ENCODE measurements at places on chromosomes 16 and 17.

DNA sequence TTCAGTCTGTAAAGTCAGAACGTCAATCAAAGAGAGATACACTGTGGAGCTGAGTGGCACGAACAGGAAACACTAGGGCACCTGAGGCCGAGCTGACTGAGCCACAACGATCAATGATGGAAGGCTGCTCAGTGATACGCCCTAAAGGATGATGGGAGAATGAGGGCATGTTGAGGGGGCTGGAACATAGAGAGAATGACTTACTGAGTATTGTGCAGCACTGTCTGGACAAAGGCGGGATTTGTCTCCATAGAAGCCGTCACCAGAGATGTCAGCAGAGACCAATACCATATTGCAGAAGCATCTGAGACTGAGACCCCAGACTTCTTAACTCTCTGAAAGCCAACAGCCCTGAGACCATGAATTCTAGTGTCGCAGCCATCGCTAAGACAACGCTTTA, 33.4 kb downstream of the ZZEF1 start:
- peak; percentile 16 for DNase-seq

GRCh38 chr16:6861135-6861814, 471.4 kb upstream of the RBFOX1 start:
- DNase-seq = no peak

- no peak for DNase-seq
These were observed 1.4 kb downstream of the YPEL2 start for GRCh38 chr17:59332749-59333377.

GRCh38 chr17:38874505-38875400, 4.9 kb downstream of the LASP1 start:
- peak; percentile 30 for DNase-seq

DNA sequence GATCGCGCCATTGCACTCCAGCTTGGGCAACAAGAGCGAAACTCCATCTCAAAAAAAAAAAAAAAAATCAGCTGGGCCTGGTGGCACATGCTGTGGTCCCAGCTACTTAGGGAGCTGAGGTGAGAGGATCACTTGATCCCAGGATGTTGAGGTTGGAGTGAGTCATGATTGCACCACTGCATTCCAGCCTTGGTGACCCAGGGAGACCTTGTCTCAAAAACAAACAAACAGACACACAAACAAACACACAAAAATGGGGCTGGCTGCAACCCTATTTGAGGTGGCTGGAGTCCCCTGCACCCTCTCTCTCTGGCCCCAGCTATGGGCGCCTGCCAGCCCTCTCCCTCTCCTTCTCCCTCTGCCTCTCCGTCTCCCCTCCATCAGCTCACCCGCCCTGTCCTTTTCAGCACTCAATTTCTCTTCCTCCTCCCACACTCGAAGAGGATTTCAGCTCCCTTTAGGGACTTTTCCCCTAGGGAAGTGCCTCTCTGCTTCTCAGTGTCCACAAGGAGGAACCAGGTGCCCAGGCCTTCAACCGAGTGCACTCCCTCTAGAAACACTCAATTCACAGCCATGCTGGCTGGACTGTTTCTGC, 17.5 kb upstream of the TFAP4 start:
- DNase-seq = no peak

GRCh38 chr17:7351665-7352502, at the start of gene KCTD11:
KCTD11 (plus strand) TSS chr17:7352162.
- DNase-seq = peak; percentile 76

DNA sequence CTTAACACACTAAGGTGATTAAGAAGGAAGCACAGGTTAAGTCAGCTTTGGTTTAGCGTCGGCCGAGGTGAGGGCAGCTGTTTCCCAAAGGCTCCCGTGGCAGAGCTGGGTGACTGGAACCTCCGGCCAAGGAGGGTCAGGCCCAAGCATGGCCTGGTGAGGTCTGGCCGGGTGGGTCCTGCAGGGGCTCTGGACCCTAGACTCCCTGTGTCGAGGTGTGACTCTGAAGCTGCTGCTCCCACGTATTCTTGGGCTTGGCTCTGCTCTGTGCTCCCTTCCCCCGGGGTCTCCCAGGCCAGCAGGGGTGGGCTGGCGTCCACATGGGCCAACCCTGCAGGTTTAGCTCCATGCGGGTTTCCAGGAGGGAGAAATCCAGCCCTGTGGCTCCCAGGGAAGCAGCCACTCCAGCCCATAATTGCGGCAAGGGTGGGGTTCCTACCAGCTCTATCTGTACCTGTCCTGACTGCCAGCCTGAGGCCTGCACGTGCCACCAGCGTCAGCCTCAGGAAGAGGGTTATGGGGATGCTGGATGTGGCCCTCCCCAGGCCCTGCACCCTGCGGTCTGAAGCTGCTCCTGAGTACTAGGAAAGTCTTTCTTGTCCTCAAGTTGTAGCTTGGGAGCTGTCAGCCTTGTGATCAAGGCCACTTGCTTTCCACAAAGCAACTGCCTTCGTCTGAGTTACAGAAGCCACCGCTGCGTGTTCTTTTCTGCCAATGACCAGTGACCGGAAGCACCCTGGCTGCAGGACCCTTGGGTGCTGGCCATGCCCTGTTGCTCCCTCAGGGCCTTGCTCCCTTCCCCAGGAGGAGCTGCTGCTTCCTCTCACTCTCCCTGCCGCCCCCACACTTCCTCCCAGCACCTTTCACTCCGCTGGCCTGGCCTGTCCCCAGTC, 4.8 kb downstream of the CDK5R1 start:
- no peak for DNase-seq

DNA sequence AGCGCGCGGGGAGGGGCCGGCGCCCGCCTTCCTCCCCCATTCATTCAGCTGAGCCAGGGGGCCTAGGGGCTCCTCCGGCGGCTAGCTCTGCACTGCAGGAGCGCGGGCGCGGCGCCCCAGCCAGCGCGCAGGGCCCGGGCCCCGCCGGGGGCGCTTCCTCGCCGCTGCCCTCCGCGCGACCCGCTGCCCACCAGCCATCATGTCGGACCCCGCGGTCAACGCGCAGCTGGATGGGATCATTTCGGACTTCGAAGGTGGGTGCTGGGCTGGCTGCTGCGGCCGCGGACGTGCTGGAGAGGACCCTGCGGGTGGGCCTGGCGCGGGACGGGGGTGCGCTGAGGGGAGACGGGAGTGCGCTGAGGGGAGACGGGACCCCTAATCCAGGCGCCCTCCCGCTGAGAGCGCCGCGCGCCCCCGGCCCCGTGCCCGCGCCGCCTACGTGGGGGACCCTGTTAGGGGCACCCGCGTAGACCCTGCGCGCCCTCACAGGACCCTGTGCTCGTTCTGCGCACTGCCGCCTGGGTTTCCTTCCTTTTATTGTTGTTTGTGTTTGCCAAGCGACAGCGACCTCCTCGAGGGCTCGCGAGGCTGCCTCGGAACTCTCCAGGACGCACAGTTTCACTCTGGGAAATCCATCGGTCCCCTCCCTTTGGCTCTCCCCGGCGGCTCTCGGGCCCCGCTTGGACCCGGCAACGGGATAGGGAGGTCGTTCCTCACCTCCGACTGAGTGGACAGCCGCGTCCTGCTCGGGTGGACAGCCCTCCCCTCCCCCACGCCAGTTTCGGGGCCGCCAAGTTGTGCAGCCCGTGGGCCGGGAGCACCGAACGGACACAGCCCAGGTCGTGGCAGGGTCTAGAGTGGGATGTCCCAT, 232.8 kb downstream of the SEC14L1 start:
- no peak for DNase-seq

DNA sequence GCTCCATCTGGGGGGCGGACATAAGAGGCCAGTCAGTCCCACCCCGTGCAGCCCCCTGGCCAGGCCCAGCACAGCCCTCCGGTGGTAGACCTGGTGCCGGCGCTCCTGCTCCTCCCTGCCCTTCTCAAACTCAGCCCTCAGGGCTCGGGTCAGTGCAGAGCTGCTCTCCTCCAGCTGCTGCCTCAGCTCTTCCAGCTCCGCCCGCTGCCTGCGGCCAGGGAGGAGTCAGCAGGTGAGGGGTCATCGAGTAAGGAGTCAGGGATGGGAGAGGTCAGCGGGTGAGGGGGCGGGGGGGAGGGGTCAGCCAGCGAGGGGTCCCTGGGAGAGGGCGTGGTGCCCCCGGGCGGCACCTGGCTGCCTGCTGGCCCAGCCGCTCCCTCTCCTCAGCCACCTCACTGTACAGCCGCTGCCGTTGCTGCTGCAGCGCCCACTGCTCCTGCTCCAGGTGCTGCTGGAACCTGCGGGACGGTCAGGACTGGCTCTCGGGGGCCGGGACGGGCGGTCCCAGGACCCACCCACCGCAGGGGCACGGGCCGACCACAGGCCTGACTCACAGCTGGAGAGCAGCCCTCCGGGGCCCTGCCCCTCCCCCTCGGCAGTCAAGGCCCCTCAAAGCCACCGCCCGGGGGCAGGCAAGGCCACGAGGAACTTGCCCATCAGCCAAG, 26.5 kb upstream of the AATK start:
- DNase-seq = no peak

DNA sequence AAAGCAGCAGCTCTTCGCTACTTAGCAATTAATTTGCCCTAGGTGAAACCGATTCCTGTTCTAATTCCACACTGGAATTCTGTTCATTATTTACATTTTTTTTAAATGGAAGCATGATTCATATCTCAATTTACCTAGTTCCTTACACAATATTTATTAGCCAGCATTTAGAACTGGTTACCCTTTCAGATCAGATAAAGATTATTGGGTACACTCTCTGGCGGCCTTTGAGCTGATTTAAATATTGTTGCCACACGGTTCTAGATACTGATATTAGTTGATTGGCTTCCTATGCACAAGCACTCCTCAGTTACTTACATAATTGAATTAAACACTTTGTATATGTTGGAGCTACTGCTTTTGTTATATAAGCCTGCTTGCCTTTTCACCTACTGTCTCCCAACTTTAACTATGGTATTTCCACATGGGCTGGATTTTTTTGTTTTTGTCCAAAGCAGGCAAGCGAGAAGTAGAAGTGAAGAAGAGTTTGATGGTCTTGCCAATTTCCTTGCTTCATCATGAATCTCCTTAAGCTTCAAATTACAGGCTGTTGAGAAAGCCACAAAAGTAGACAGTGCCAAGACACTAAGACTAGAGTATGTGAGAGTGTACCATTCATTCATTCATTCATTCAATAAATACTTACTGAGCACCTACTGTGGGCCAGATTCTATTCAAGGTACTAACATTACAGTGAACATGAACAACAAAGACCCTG, 3.9 kb upstream of the ALDH3A2 start:
- DNase-seq = no peak

DNA sequence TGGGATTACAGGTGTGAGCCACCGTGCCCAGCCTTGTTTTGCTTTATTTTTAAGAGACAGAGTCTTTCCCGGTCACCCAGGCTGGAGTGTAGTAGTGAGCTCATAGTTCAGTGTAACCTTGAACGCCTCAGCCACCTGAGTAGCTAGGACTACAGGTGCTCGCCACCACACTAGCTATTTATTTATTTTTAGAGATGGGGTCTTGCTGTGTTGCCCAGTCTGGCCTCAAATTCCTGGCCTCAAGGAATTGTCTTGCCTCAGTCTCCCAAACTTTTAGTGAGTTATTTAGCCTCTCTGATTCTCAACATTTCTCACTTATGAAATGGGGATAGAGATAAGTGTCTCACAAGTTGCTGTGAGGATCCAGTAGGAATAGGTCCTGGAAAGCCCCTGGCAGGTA, 21.7 kb downstream of the FZD2 start:
- DNase-seq = no peak

DNA sequence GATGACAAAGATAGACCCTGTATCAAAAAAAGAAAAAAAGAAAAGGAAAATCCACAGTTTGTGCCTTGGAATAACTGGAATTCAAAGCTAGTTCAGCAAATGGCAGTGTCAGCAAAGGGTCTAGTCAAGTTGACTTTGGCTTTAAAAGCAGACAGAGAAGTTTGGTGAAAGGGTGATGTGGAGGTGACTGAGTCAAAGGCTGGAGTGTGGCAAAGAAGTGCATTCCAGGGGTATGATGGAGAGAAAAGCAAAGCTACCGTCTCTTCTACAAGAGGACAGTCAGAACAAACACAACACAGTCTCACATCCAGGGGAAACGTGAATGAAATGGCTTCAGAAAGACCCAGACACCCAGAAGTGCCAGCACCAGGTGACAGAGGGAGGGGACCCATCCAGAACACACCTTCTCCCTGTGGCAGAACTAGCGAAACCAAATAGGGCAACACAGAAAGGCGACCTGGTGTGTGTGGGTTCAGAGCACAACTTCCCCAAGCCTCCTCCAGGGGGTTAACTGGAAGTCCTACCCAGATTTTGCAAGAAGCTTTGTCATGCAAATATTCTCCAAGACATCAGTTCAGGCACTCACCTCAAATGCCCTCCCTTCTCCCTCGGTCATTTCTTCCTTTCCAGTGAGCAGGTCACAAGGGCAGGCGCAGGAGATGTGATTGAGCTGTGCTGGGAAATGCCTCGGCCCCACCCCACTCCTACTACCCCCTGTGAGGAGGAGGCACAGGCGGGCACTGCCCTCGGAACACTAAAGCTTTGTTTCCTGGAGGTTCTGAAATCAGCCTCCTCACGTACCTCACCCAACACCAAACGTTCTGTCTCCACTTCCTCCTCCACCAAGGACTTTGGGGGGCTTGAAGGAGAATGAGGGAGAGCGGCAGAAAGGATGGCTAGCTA, 481.9 kb downstream of the SOX9 start:
- no peak for DNase-seq

- no peak for DNase-seq
These were observed 38.2 kb downstream of the TK2 start for GRCh38 chr16:66511602-66512271.

- no peak for DNase-seq
These were observed 238.8 kb downstream of the MRTFB start for GRCh38 chr16:14309906-14310305.

GRCh38 chr16:5058476-5058875, 7.3 kb downstream of the C16orf89 start:
- no peak for DNase-seq

DNA sequence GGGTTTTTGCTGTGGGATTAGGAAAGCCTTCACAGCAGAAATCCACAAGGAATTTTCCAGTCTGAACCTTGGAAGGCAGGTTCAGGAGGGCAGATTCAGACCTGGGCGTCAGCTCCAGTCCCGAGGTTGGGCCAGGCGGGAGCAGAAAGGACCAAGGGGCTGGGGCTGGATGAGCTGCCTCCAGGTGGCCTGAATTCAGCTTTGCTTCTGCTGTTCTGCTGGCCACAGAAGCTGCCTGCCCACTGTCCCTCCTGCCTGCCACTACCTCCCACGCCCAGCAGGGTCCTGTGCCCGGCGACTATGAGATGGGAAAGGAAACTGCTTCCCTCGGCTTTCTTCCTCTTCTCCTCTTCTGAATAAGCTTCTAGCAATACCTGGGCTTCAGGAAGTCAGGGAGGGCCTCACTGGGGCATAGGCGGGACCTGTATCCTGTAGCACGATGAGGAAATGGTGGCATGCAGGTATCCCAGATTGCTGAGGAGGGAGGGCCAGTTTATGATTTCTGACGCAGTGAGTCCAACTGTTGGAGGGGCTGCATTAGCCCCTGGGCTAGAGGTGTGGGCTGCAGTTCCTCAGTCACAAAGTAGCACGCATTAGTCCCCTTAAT, 18.4 kb downstream of the TBX4 start:
- no peak for DNase-seq
